Adipocyte (in vitro differentiated cells): ENCODE measurements at places on chromosomes 5 and 9.

GRCh38 chr5:40681363-40682153 is 1.8 kb downstream of the PTGER4 start:
- DNase-seq, result no peak

DNA sequence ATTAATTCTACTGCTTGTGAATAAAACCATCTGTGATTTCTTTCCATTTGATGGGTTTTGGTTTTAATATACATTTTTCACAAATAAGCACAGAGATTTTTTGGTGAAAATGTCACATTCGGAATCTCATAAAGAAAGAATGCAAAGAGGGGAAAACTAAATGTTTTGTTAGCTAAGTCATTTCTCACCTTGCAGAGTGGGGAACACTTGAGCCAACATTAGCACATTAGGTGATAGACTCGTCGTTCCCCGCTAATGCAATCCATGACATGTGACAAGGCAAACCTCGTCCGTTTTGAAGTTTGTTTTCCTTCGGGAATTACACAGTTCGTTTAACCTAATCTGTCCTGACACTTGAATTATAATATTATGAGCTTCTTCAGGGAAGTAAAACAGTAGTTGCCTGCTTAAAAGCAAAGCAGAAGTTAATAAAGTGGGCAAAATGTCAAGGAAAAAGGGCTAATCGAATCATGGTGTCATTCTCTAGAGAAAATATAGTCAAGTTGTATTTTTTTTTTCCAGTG is 95.8 kb upstream of the LMX1B start:
- peak; percentile 51 for DNase-seq

- peak; percentile 34 for DNase-seq
Observed at GRCh38 chr5:110201791-110202190, 512.1 kb downstream of the MAN2A1 start.

DNA sequence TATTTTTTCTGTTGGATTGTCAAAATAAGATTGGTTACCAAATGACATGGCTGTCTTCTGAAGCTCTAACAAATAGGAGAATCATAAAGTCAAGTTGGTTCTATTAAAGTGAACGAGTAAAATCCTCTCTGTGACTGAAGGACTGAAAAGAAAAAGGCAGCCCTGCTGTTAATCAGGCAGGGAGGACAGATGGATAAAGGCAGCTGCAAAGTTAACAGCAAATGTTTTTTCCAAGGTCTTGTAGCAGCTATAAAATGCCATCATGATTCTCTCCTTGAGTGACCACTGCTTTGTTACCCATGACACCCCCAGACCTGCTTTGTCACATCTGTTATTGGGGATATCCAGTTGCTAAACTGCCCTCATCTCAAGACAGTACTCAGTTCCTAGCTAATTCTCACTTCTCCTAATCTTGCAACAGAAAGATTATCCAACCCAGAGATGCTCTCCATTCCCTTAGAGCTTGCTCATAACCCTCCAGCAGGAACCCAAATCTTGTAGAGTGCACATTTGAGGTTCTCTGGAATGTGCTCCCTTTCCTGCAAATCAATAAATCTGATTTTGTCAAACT is 89.7 kb upstream of the PARP8 start:
- no peak for DNase-seq

DNA sequence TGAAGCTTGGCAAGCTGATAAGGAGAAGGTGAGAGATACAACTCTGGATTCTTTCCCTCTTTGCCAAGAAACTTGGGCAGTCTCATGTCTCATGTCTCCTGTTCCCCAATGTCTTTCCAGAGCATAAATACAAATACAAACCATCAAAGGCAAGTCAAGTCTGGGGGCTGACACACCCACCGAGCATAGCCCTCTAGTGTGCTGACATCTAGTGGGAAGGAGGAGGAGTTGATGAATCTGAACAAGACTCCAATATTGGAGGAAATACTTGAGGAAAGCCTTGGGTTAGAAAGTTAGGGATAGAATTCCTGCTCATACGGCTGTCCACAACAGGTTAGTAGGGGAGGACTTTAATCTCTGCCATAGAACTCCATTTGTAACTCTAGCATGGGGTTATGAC is 8.6 kb downstream of the MLANA start:
- no peak for DNase-seq

DNA sequence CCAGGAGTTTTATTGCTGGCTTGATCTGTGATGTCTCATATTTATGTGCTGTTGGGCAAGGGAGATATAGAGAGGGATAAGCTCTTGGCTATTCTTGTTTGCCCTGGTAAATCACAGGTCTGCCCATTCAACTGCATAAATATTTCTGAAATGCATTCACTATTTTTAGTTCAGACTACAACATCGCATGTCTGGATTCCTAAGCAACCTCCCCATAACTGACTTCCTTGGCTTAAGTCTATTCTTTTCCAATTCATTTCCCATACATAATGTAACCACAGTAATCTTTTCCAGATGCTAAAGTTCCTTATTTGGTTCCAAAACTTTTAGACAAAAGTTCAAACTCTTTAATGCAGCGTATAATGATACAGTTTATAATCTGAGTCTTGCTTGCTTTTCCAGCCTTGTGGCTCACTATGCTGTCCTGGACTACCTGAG is 321.4 kb upstream of the ACTBL2 start:
- DNase-seq, result peak; percentile 93

- peak; percentile 23 for DNase-seq
Observed at GRCh38 chr9:78879324-78880100, 582.6 kb downstream of the PSAT1 start.

DNA sequence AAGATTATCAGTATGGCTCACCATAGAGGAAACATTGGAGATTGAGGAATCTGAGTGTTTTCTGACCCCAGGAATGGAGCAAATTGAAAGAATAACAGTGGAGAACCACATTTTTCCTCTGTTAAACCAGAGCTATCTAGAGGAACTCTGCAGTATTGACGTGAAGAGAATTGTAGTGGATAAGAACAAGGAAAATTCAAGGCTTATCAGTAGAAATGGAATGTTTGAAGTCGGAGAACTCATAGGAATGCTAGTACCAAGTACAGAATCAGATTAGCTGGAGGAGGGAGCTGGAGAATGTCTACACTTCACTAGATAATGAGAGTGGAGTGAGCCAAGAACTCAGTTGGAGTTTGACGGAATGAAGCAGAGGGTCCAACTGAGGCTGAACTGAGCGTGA is 50.3 kb downstream of the SNCAIP start:
- no peak for DNase-seq

GRCh38 chr5:172622091-172623046 is 18.7 kb upstream of the NEURL1B start:
- no peak for DNase-seq

DNA sequence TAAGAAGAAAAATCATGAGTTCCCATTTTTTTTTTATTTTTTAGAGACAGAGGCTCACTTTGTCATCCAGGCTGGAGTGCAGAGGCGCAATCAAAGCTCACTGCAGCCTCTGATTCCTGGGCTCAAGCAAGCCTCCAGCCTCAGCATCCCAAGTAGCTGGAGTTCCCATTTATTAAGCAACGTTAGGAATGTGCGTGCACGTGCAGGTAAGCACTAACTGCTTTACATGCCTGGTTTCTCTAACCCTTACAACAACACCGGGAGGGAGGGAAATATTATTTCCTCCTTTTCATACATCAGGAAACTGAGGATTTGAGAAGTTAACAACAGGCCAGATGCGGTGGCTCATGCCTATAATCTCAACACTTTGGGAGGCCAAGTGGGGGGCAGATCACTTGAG is 16.3 kb upstream of the CDC23 start:
- DNase-seq, result no peak

- peak; percentile 66 for DNase-seq
Observed at GRCh38 chr9:127520941-127521918, 69.9 kb downstream of the LRSAM1 start.

DNA sequence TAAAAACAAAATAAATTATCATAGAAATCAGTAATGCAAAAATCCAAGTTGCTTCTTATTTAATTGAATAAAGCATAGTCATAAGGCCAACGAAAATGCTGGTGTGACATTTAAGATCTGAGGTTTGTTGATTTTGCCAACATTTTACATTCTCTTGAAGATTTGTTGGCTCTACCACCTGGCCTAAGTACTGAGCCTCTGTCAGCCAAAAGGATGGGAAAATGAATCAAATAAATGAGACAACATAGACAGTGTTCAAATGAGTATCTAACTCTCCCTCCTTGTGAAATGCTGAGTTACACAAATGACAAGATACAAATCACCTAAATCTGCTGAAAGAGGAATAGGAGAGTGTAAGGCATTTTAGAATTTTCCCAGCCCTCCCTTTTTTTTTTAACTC is 575.0 kb downstream of the CDH12 start:
- DNase-seq, result no peak

DNA sequence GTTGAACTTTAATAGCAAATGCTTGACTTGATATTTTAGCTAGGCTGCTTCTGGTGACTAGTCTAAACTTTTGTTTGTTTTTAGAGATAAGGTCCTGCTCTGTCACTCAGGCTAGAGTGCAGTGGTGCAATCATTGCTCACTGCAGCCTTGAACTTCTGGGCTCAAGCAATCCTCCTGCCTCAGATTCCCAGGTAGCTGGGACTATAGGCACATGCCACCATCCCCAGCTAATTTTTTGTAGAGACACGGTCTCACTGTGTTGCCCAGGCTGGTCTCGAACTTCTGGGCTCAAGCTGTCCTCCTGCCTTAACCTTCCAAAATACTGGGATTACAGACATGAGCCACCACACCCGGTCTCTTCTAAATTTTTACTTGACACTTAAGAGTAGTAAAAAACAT is 20.7 kb downstream of the CDC37L1 start:
- peak; percentile 18 for DNase-seq

DNA sequence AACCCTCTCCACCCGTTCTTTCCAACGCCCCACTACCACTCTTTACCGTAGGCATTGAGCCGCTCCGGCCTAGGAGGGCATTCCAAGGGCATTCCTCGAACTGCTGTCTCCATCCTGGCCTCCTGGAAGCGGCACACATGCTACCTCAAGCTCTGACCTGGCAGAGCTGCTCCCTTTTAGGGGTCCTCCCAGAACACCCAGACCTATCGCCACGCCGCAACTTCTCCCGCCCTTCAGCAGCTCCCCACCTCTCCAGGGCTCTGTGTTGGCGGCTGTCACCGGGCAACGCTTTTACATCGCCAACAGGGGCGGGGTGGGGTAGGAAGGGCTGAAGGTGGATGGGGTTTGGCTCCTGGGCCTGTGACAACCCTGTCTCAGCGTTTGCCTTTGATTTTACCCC is 4.6 kb upstream of the MYORG start:
- DNase-seq, result no peak

GRCh38 chr5:18807256-18808149 is 1173.2 kb downstream of the TAF11L14 start:
- no peak for DNase-seq

DNA sequence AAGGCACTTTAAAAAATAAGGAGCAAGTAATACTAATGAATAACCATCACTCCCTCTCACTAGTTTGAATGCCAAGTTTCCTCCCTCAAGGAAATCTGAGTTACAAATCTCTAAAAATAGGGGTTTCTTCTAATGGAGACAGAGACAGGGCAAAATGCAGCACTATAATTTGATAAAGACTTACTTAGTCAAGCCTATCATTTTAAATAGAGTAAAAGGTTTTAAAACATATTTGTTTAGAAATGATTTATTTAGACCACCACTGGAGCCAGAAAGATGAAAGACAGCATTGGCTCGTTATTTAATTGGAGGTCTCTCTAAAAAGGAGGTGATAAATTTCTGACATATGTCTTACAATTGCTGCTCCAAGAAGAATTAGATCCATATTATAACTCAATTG is 228.7 kb downstream of the TLE1 start:
- DNase-seq, result no peak

GRCh38 chr5:120778491-120779484 is 314.7 kb downstream of the PRR16 start:
- peak; percentile 75 for DNase-seq

GRCh38 chr5:151772029-151772845 is 483 bp downstream of the G3BP1 start:
- peak; percentile 62 for DNase-seq

DNA sequence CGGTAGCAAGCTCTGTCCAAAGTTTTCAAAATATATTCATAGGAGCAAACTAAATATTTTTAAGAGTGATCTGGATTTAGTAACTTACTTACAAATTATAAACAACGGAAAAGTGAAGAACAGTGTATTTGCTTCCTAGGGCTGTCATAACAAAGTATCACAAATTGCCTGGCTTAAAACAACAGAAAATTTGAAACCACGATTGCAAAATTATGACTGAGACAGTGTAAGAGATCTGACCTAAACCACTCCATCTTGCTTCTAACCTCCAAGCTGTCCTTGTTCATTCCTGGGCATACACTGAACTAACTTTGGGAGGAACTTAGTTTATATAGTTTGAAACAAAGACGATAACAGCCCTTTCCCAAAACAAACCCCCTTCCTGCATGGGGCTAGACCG is 202.0 kb upstream of the CDH6 start:
- peak; percentile 66 for DNase-seq

DNA sequence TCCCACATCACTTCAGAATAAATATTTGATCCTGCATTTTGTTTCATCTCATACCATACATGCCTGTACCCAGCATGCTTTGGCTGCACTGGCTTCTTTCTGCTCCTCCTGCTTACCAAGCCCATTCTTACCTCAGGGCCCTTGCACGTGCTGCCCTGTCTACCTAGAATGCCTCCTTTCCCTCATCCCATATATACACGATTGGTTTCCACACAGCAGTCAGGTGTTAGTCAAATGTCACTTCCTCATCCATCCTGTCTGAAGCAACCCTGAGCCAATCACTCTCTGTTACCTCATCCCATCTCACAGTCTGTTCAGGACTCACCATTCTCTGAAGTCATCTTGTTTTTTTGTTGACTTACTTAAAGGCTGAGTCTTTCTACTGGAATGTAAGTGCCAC is 30.3 kb downstream of the CAST start:
- peak; percentile 60 for DNase-seq

DNA sequence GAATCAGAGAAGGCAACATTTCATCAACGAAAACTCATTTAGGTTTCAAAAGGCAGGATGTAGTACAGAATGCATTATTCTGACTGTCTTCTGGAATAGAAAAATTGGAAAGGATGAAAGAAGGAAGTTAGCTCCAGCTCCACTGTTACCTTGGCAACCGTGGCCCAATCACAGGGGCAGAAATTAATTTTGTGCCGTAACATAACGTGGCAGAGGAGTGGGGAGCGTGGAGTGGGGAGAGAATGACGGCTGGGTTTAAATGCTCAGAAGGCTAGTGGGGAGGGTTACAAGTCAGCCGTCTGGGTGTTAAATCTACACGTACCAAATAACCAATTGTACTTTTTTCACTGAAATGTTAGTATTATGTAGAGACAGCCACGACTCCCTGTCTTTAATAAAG is 32.3 kb upstream of the EQTN start:
- DNase-seq, result no peak
